ENCODE measurements at places on chromosomes 5 and 9.

DNA sequence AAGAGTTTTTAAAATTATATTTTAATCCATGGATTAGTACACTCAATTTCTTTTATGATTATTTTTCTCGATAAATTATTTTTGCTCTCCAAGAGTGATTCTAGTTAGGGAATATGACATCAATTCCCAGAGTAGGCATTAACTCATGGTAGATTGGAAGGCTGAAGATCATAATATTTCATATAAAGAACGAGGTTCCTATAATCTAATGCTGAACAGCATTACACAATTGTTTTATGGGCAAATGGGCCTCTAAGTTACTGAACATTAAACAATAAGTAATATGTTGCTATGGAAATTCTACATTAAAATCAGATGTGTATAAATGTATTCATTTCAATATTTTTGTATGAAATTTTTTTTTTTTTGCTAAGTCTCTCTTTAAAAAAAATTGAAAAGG, 140.3 kb downstream of the ZNF608 start:
- no peak for DNase-seq

DNA sequence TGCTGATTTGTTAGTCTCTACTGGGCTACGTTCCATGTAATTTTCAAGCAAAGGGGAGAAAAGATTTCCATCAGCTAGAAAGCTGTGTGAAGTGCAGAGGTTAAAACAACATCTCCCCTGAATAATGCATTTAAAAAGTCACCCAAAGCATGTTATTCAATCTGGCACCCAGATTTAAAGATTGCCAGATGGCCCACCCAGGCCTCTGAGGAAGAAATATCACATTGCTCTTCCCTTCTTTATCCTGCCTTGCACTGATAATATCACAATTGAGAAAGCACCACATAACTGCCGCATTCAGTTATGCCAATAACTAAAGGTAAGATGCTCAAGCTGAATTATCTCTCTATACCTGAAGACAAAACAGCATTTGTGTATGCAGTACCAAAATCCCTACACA, 119.4 kb upstream of the PUM3 start:
- DNase-seq: no peak

GRCh38 chr9:92988215-92988768, 41.0 kb downstream of the FGD3 start:
- DNase-seq: no peak

DNA sequence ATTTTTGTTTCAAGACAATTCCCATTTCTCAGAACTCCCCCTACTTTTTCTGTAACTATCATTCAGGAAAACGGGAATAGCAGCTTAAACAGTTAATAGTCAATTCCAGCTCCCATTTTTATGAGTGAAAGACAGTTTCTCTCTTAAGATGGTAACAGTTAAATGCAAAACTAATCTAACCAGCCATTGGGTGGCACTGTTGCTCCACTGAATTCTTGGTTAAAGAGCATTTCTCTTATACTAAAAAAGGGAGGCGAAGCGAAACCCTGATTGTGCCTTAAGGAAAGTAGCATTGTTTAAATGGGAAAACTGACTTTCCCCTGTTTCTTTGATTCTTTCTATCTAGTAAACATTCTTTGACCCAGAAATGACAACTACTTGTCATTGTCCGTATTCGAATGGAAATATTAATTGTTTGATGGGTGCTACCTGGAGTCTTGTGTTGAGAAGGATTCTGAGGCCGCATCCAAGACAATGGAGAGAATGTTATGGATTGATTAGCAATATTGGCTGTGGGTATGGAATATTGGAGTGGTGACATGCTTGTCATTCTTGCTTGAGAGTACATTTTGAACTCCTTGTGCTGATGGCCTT, 507.8 kb downstream of the MAT2B start:
- peak; percentile 80 for DNase-seq

DNA sequence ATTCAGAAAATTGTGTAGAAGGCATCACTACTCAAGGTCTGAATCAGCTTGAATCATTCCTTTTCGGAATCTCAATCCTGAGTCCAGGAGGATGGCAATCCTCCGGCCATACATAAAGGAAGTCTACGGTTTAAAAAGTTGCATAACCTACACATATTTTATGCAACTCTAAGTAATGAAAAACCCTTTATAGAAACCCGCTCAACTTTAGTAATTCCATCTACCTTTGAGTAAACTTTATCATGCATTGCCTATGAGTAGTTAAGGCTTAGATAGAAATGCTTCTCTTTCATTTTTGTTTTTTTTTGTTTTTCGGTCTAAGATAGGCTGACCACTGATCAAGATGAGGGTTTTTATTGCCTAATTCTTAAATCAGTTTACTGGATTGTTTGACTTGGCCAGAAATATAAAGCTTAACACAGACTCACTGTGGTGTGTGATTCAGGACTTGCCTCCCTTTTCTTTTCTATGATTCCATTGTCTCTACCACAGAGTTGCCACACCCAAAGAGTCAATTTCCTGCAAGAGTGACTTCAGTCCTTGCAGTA, 85.0 kb downstream of the LURAP1L start:
- DNase-seq: no peak

GRCh38 chr5:75465480-75465879, 45.9 kb downstream of the CERT1 start:
- DNase-seq: no peak

- no peak for DNase-seq
Measured at GRCh38 chr9:99176527-99177013, 45.2 kb downstream of the ALG2 start.
